ENCODE measurements at places on chromosomes 1 and 21.

GRCh38 chr1:209416039-209416438 is 167.5 kb upstream of the CAMK1G start:
- no peak for DNase-seq

GRCh38 chr1:94335447-94335846 is 82.7 kb upstream of the ABCD3 start:
- DNase-seq, result no peak

GRCh38 chr1:70051926-70052325 is 153.5 kb downstream of the LRRC40 start:
- DNase-seq, result no peak

- DNase-seq, result no peak
These were observed 7.3 kb downstream of the KIF21B start for GRCh38 chr1:201016211-201016651.

- DNase-seq, result no peak
These were observed 9.2 kb downstream of the SRSF4 start for GRCh38 chr1:29172415-29172939.

GRCh38 chr1:91499346-91499745 is 1.3 kb upstream of the CDC7 start:
- no peak for DNase-seq

DNA sequence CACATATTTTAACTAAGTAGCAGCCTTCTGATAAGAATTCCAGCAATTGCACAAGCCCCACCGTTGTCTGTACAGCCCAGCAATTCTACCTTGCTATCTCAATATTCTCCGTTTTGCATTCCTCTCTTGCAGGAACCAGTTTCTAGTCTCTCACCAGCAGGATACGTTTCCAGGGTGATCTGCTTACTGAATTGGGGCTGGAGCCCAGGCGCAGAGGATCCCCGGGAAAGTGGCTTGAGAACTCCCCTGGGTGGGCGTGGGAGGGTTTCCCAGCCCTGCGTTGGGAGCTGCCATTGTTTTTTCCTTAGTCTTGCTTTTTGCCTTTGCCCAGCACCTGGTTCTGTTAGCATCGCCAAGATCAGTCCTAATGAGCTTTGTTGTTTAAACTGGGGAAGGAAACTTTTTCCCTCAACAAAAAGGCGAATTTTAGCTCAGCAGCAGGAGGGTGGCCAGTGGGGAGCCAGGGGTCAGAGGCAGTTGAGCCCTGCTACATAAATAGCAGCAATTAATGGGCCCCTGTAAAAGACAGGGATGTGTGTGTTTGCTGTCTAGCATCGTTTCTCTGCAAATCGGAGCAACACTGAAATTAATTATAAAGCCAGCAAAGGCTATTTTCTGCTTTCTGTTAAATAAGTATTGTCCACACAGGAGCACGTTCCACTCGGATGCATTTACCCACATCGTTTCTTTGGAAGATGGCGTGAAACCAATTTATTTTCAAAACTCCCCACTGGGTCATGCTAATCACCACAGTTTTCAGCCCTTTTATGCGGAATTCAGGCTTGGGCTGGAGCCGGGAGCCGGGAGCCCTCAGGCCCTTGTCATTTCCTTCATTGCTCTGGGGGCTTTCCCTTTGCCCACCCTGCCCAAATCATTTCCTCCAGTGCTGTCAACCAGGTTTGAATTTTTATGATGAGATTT is 36.6 kb downstream of the HUNK start:
- DNase-seq, result no peak

DNA sequence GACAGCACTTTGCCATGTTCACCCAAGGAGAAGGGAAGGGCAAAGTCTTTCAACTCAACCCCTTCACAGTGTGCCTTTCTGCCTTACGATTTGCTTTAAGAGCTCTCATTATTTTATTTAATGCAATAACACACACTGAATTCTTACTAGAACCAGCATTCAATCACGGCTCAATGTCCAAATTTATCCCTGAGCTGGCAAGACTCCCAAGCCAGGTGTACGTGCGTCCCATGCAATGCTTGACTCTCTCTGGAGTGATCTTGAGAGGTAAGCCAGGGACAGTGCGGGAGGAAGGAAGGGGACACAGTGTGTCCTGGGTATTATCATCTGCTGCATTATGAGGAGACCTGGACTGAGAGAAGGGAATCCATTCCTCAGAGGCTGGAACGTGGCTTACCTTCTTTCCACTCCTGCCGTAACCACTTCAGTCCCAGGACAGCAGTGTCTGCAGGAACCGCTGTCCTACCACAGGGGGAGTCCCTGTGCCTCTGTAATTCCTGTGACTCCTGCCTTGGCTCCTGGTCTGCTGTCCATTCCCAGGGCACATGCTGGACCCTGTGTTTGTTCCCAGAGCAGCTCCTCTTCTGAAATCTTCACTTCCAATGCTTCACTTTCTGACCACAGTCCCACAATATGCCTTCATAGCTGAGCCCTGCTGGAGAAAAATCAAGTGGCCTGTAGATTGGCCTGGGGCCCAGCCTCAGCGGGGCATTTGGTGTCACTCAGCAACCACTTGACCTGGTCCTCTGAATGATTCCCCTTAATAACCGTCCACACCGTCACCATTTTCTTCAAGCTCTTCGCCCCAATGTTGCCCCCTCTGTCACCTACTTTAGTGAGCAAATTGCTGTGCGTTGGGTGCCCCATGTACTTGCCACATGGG is 28.6 kb upstream of the STUM start:
- DNase-seq, result no peak

- DNase-seq, result no peak
These were observed 398.3 kb downstream of the DUSP10 start for GRCh38 chr1:221343607-221344006.

- DNase-seq, result no peak
These were observed 8.0 kb upstream of the EIF2B3 start for GRCh38 chr1:44994309-44994898.

GRCh38 chr1:159999204-159999603 is 32.6 kb downstream of the PIGM start:
- no peak for DNase-seq

DNA sequence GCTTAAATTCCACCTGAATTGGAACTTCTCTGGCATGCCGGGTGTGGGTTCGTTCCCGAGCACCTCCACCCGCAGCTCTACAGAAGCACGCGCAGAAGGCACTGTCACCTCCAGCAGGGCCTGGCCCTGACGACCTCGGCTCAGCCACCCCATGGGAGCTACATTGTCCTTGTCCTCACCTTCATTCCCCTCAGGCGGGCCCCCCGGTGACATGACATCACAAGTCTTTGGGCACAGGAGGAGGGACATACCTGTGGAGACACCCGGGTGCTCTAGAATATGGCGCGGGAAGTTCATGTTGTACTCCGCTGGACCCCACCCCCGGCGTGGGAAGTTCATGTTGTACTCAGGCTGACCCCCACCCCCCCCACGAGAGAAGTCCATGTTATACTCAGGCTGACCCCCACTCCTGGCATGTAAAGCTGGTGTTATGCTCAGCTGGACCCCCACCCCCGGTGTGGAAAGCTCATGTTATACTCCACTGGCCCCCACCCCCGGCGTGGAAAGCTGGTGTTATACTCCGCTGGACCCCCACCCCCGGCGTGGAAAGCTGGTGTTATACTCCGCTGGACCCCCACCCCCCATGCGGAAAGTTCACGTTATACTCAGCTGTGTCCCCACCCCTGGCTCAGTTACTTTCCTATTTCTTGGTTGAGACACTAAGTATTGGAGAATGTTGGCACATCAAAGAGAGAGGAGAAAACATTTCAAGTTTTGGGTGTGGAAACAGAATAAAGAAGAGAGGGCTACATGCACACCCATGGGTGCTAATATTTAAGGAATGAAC is 37.6 kb downstream of the UMODL1 start:
- no peak for DNase-seq

GRCh38 chr1:204495078-204495753 is 611 bp upstream of the PIK3C2B start:
- no peak for DNase-seq

- DNase-seq, result no peak
These were observed 237.9 kb upstream of the PBX1 start for GRCh38 chr1:164320790-164321731.

GRCh38 chr1:228989992-228990827 is 254.9 kb downstream of the RHOU start:
- no peak for DNase-seq

DNA sequence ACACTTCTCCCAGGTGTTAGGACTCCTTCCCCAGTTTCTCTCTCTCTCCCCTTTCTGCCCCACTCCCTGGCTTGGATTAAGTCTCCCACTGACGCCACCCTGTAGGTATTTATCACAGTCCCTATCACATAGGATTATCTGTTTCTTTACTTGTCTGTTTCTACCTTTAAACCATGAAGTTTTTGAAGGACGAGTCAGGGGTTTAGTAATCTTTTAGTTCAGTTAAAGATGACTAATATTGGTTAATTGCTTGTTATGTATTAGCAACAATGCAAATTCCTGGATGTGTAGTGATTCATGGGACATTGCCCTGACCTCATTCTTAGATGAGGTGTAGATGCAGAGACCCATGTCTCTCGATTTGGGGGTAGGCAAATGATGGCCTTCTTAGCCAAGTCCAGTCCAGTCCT is 6.4 kb downstream of the LAMC1 start:
- DNase-seq, result no peak

- DNase-seq, result no peak
These were observed 18.3 kb upstream of the IL6R start for GRCh38 chr1:154386643-154387352.

DNA sequence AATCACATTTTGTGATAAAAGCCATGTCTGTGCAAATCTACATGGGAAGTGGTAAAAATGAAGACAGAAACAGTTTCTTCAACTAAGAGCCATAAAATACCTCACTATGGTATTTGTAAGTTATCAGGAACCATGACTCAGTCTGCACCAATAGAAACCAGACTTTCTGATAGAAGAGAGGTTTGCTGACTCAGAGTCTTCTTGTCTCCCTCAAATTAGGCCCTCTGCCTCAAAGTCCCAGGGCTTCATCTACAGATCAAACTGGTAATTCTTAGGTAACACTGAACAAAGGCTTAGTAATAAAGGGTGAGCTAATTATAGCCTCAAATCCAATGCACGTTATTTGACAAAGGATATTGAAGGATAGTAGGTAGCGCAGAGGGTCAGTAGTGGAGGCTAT is 30.9 kb upstream of the SSX2IP start:
- no peak for DNase-seq

- DNase-seq, result no peak
These were observed 61.3 kb upstream of the BACH1 start for GRCh38 chr21:29237110-29238052.

GRCh38 chr1:19967808-19968207 is 11.6 kb downstream of the PLA2G2A start:
- no peak for DNase-seq

GRCh38 chr1:11736746-11737639 is 1.1 kb downstream of the AGTRAP start:
- peak; percentile 34 for DNase-seq

DNA sequence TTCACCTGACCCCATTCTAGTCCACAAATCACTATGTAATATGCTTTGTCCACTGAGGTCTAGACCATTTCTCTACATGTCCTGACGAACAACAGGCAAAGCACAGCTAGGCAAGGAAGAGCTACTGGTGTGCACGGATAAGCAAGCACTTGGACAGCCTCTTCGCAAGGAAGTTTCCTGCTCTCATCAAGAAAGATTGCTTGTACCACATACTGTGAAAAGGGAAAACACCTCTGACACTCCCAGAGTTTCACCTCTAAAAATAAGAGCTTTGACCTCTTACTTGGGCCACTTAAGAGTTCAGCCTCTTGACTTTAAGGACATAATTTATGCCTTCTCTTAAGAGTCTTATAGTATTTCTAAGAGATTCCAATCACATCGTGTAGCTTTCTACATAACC is 36.0 kb upstream of the LPAR3 start:
- DNase-seq, result no peak

DNA sequence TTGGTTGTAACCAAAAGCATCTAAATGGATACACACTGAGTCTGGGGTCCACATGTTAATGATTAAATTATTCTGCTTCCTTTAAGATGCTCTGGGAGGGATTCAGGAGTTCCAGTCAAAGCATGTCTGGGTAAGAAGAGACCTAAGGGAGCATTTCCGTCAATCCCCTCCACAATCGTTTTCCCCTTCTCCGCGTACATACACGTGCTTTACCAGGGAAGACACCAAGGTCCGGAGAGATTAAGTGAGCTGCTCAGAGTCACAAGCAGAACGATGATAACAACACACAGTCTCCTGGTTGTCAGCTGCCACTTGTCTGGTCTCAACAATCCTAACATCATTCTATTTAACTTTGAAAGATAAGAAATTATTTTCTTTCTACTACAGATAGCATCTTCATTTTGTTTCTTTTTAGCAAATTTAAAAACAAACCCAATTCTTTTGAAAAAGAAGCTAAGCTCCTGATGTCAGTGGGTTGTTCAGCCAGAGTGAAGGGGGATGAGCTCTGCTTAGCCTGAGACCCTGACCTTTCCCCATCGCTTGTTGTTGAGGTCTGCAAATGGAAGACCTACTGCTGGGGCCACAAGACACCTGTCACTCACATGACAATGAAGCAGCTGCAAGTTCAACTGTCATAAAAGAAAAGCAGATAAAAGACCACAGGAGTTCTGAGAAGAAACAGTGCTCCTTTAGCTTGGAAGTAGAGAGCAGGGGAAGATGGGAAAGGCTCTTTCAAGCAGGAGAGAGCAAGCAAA is 4.5 kb downstream of the PAFAH2 start:
- no peak for DNase-seq

- no peak for DNase-seq
These were observed 400.7 kb upstream of the DAB1 start for GRCh38 chr1:57824535-57824934.

DNA sequence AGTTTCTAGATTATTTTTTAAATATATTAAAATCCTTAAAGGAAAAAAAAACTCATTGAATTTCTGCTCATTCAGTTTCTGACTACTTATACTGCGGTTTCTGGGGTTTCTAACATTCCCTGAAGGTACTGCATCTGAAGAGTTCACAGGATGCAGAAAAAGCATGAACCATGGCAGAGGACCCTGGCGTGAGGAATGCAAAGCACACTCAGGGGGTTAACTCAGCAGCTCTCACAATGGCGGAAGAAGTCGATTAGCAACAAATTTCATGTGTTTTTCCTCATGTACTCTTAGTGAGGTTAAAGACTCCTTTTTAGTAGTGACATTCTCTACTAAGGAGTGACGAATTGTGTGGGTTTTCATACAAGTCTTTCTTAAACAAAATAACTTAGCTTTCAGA is 975.6 kb downstream of the NCAM2 start:
- no peak for DNase-seq

- no peak for DNase-seq
These were observed 109.6 kb upstream of the TSPAN2 start for GRCh38 chr1:115198938-115199337.

DNA sequence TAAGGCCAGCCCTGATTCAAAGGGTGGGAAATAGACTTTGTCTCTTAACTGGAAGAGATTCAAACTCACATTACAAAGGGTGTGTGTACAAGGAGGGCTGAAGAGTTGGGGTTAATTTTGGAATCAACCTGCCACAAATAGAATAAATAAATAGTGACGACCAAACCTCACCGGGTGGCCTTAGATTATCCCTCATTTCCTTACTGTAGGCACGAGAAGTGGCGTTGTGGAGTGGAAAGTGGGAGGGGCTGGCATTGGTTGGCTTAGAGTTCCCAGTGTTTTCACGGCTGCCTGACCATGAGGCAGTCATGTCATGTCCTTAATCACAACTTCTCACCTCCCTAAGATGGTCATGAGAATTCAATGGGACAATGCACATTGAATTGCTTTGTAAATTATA is 21.3 kb upstream of the RUNX1 start:
- no peak for DNase-seq

GRCh38 chr1:169894424-169895145 is 889 bp upstream of the SCYL3 start:
- no peak for DNase-seq
